T-helper 1 cell (primary cell): ENCODE measurements at places on chromosomes 1 and 21.
A peak's percentile ranks its signal among the peaks of the same experiment; 100 is the strongest.

GRCh38 chr21:31887391-31887841 is 14.6 kb downstream of the HUNK start:
- no peak for DNase-seq

DNA sequence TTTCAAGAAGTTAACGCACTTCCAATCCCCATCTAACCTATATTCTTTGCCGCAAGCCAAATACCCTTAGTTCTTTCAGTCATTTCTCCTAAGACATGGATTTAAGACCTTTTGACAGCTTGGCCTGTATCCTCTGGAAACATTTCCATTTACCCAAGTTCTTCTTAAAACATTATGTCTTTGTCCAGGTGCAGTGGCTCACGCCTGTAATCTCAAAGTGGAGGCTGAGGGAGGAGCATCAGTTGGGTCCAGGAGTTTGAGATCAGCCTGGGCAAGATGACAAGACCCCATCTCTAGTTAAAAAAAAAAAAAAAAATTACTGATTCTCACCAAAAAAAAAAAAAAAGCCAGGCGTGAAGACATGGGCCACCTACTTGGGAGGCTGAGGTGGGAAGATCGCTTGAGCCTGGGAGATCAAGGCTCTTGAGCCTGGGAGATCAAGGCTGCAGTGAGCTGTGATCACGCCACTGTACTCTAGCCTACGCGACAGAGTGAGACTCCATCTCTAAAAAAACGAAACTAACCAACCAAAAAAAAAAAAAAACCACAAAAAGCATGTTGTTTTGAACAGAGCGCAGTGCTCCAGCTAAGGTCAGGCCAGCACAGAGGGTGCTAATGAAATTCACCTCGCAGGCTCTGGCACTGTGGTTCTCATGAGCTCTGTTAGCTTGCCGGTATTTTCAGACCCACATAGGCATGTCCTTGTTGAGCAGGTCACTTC is 36.0 kb downstream of the NUAK2 start:
- DNase-seq: peak; percentile 39

- DNase-seq: no peak
Observed at GRCh38 chr1:175287849-175288248, 95.3 kb upstream of the KIAA0040 start.

DNA sequence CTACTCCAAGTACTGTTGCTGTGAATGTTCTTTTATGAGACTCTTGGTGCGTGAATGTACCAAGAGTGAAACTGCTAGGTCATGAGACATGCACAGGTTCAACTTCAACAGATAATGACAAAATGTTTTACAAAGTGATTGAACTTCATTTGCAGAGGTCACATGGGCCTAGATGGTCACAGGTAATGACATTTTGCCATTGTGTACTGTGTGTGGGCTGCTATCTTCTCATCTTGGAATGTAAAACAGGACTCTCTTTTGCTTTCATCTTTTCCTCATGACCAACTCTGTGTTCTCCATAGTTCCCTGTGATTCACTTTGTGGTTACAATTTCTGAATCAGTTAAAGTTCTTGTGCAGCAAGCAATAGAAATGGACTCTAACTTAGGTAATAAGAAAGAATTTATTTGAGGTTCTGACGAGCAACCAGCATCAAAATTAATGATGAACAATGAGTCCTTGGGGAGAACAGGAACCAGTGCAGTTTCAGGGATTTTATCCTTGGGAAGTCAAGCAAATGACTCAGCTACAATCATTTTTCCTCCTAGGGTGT is 16.2 kb upstream of the TSNAX start:
- no peak for DNase-seq
